ENCODE measurements at places on chromosomes 5 and 9. TPM values are rescaled to one million over a fixed set of nuclear protein-coding genes. Genes with fewer than 3 reads are reported as not detected.

PTCH1 gene
- total RNA-seq: 20.6 TPM

ZNF483 gene
- 1.8 TPM for total RNA-seq

PCDHGA5 gene
- 4.8 TPM for total RNA-seq

VCAN gene
- 10.1 TPM for total RNA-seq

LRRC70 gene
- not detected for total RNA-seq

SKIC3 gene
- total RNA-seq: 61.6 TPM

GRCh38 chr5:53109443-53110127 lies at the start of gene MOCS2:
TSS of gene MOCS2 (minus strand) at chr5:53109757. CDS start at chr5:53107174, 2,583 bp downstream.
- H3K27ac ChIP-seq: peak within 1 kb of the TSS; percentile 83
- H3K36me3 ChIP-seq: no peaks in the 10 kb centered on the region
- H3K4me1 ChIP-seq: peaks cover 38% of the 10 kb centered on the region
- no peaks in the 10 kb centered on the region for H3K27me3 ChIP-seq
- H3K4me3 ChIP-seq: peak within 1 kb of the TSS; percentile 78

- no peaks in the 10 kb centered on the region for H3K27me3 ChIP-seq
- H3K4me3 ChIP-seq: no peak overlapping the region
- no peaks in the 10 kb centered on the region for H3K4me1 ChIP-seq
- no peak for DNase-seq
- no peaks in the 10 kb centered on the region for H3K36me3 ChIP-seq
Observed at GRCh38 chr5:36561601-36562000, 44.8 kb upstream of the SLC1A3 start.

GRCh38 chr5:122694884-122695283 lies 80.0 kb upstream of the SNX2 start:
- no peaks in the 10 kb centered on the region for H3K36me3 ChIP-seq
- H3K4me3 ChIP-seq: no peak overlapping the region
- no peaks in the 10 kb centered on the region for H3K4me1 ChIP-seq
- DNase-seq: no peak
- no peak overlapping the region for H3K27ac ChIP-seq

DNA sequence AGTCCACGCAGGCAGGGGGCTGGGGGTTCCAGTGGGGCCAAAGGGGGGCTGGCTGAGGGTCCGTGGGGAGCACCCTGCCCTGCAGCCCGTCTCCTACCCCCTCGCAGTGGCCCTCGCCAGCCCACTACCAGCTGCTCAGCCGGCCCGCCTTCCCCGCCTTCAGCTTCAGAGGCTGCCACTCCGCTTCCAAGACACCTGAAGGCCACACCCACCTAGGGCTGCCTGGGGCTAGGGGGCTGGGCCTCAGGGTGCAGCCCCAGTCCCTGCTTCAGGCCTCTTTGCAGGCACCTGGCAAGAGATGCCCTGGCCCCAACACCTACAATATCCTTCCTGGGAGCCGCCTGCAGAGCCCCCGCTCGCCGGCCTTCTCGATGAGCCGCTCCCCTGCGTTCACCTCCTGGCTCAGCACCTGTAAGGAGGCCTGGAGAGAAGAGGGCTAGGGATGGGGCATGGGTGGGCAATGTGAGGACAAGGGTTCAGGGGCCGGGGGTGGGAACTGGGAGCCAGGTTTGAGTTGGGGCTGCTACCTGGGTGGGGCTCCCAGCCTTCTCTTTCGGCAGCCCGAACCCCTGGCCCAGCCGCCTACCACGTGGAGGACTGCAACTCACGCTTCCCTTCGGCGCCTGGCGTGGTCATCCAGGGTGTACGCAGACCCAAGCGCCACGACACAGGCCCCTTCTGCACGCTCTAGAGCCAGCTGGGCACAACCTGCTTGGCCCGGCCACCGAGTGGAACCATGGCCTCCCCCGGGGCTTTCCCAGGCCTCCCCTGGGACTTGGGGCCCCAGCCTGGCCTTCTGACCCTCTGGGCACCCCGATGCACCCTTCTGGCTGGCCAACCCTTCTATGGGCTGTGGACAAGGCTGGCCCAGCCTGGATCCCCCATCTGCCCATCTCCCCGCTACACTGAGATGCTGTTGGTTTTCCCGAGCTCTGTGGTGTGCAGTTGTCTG lies 1.7 kb downstream of the STPG3 start:
- no peak overlapping the region for H3K4me3 ChIP-seq
- no peaks in the 10 kb centered on the region for H3K27me3 ChIP-seq
- H3K36me3 ChIP-seq: peaks cover 7% of the 10 kb centered on the region
- H3K27ac ChIP-seq: no peak overlapping the region
- H3K4me1 ChIP-seq: peaks cover 40% of the 10 kb centered on the region

- peak; percentile 87 for DNase-seq
- H3K27ac ChIP-seq: no peak overlapping the region
- H3K4me3 ChIP-seq: no peak overlapping the region
- no peaks in the 10 kb centered on the region for H3K36me3 ChIP-seq
Observed at GRCh38 chr5:142611154-142611553, 74.7 kb downstream of the FGF1 start.

DNA sequence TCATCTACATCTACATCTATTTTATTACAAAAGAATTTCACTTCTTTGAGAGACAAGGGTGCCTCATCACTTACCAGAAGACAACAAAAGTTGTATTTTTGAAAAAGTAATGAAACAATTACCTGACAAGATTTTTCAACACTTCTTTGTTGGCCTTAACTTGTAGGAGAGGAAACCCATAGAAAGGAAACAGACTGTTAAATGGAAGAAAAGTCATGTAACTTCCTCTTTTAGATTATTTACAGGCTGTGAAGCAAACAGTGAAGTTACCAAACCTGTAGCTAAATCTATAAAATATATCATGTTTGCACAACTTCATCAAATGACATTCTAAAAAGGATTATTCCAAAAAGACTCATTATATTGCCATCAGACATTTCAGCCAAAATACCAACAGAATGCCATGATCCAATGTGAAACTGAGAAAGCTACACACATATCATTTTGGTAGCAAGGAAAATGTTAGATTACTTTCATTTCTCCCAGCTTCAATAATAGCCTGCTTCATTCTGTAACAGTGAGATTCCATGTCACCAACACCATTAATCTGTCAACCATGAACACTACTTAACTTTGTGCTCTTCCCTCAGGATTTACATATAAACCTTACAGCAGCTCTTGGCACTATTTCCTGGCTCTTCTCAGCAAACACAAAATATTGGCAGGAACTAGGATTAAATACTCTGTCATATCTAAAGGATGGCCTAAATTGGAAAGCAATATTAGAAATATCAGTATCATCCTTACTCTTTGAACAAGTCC lies 122.5 kb downstream of the MCTP1 start:
- no peaks in the 10 kb centered on the region for H3K4me1 ChIP-seq
- H3K27ac ChIP-seq: no peak overlapping the region
- H3K27me3 ChIP-seq: no peaks in the 10 kb centered on the region
- no peak for DNase-seq
- no peaks in the 10 kb centered on the region for H3K36me3 ChIP-seq

DNA sequence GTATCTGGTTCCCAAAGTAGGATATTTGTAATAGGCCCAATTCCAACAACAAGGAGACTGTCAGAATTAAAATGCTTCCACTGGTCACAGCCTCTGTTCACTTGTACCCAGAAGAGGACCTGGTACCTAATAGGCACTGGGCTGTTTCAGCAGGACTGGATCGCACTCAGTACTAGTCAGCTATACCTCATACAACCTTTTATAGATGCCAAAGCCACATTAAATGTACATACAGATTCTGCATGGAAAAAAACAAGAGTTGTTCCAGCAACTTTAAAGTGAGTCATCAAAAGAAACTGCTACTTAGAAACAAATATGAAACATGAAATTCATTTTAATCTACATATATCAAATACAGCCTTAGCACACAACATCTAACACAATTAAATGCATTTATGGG lies 87.5 kb downstream of the GPR21 start:
- peaks cover 9% of the 10 kb centered on the region for H3K36me3 ChIP-seq
- no peak overlapping the region for H3K4me3 ChIP-seq
- H3K27me3 ChIP-seq: no peaks in the 10 kb centered on the region
- no peak for DNase-seq
- H3K4me1 ChIP-seq: no peaks in the 10 kb centered on the region
- no peak overlapping the region for H3K27ac ChIP-seq

GRCh38 chr5:40841068-40841805 lies at the start of gene CARD6:
TSS of gene CARD6 (plus strand) at chr5:40841367. CDS start at chr5:40841383, 16 bp downstream.
- peak within 1 kb of the TSS; percentile 84 for H3K27ac ChIP-seq
- no peak for DNase-seq
- H3K27me3 ChIP-seq: no peaks in the 10 kb centered on the region
